ENCODE measurements at places on chromosomes 12 and 14.

DNA sequence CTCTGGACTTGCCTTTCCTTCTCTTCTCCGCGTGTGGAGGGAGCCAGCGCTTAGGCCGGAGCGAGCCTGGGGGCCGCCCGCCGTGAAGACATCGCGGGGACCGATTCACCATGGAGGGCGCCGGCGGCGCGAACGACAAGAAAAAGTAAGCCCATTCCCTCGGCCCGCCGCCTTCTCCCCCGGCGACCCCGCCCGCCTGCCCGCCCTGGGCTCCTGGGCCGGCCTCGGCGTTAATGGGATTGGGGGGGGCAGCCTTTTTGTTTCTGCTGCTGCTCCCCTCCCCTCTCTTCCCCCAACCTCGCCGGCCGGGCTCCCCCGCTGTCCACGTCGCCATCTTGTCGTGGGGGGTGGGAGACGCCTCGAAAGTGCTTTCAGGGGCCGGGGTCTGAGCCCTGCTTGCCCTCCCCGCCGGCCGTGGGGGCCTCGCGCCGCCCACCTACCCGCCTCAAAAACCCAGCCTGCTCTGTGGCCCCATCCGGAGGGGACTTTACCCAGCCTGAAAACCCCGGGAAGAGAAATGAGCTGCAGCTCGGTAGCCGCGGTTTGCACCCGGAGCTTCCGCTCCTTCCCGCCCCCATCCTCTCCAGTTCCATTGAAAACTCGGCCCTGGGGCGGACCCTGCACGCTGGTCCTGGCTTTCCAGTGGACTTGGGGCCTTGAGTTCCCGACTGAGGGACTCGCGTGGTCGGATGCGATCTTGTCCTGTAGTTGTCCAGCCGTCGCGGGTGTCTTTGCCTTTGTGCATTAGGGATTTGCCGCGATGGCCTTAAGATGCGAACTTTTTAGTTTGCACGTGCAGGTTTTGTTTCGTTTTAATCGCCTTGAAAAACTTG lies 598 bp downstream of the HIF1A start:
- peak; percentile 93 for DNase-seq

DNA sequence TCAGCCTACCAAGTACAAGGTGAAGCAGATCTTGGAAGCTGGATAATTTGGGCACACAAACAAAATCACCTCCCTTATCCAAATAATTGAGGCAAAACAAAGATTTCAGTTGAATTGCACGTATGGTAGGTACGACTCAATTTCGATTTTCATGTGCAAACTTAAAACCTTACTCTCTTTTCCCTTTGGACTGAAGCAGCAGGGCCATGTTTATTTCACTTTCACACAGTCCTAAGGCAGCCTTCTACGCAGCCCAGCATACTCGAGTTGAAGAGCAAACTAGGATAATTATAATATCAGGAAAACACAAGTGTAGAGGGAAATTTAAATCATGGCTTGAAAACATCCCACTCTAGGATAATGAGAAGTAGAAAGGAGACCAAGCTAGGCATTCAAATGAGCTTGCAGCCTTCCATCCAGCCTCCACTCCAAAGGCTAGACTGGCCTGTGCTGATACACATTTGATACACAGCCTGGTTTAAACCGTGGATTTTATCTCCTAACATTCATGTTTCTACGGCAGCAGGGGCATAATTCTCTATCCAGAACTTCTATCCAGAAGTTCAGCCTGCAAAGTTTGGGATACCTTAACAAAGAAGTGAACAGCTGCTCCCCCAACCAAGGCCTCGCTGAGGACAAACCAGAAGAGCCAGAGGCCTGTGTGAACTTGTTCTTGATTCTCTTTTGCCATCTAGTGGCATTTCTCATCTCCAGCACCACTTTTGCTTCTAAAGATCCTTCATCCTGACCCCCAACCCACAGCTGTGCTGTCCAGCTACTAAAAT lies 2.4 kb upstream of the RNASE7 start:
- DNase-seq = peak; percentile 70

GRCh38 chr14:77516126-77516525 lies 17.5 kb upstream of the ISM2 start:
- no peak for DNase-seq

DNA sequence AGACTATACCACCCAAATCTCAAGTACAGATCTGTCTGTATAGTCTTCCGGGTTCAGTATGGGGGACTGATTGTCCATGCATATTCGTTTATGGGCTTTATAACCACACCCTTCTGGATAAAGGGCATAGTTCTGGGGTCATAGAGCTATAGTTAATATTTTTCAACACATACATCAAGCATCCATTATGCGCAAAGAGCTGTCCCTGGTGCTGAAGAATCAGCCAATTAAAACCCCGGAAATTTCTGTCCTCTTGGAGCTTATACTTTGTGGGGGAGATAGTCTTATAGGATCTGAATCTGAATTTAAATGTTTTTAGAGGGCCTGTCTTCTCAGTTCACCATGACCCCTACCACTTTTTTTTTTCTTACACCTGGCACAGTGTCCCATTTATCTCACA lies 256.7 kb downstream of the SUDS3 start:
- DNase-seq = no peak

GRCh38 chr14:89351516-89352404 lies 65.3 kb downstream of the FOXN3 start:
- no peak for DNase-seq
